Stromal cell of bone marrow (primary cell): ENCODE measurements at places on chromosomes 2 and 18.

DNA sequence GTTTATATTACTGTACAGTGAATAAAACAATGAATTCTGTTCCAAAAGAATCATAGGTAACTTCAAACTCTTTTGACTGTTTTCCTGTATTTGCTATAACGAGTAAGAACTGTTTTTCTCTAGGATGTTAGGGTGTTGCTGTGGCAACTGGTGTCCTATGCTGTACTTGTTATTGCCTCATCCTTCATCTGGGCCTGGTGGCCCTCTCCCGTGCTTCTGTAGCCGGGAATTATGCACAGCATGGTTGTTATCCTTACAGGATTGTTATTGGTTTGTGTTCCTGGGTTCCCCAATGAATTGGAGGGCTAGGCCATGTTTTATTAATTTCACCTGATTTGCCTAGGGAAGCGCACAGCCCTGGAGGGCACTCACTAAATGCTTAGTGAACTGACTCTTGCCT, 279.2 kb downstream of the PTPRM start:
- DNase-seq, result no peak

DNA sequence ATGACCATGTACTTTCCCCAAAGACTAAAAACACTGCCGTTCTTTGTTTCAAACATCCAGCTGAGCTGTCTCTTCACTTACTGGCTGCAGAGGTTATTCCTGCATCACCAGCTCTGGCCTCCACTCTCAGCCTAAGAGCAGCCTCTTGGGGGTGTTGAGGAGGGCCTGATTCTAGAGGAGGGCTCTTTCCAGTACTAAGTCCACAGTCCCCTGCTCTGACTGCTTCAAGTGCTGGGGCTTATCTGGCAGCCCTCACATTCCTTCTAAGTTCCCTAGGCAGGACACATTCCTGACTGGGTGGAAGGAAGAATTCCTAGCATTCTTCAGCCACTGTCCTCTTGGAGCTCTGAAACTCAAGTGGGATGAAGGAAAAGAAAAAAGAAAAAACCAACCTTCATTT, 32.9 kb upstream of the EHBP1 start:
- no peak for DNase-seq

DNA sequence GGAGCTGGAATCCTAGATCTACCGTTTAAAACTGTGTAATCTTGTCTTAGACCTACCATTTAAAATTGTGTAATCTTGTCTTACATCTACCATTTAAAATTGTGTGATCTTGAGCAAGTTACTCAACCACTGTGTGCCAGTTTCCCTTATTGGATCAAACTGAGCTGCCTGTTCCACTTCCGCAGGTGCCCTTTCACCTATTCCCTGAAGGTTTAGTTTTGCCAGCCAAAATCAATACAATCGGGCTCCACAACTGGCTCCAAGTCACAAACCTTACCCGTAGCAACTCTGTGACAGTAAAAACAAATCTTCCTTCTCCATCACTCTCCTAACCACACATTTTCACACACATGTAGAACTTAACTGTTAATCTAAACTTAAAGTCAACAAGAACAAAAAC, 20.1 kb downstream of the DOCK10 start:
- DNase-seq, result no peak

DNA sequence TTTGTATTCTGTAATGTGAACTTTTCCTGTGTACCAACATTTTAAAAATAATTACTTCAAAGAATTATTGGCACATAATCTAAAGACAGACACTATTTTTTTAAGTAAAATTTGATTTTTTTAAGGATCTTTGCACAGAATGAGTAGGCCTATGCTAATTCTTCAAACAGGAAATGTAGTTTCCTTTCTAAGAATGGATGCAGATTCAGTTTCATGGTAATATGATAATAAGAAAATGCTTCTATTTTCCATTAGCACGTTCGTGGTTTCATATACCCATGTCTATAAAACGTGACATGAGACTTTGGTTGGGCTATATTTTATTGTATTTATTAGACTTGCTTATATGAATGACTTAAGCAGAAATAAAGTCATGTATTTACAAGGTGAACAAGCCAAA, 191.8 kb upstream of the RBBP8 start:
- no peak for DNase-seq

- no peak for DNase-seq
These were observed 78.9 kb upstream of the B3GNT2 start for GRCh38 chr2:62116983-62117382.

DNA sequence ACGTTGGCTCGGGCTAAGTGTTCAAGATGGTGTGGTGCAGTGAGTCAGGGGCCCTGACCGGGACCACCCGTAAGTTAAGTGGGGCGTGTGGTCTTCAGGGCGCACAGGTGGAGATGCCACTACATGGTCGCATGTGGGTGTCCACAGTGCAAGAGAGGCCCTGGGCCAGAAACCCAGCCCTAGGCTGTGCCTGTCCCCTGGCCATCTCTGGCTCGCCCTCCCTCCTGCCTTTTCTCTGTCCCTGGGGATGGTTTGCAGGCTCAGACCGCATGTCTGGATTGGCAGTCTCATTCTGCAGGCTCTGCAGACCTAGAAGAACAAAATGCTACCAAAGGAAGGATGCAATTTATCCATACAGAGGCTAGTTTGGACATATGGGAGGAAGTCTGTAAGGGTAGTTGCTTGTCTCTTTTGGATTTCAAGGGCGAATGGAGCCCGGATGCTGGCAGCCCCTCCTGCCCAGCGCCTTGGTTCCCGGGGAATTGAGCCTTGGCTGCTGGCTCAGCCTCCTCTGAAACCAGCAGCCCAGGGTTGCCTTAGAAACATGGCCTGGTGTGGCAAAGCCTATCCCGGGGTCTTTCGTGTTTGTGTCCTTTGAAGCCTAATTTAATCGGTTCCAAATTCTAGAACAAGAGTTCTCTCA, 417.5 kb upstream of the HS6ST1 start:
- DNase-seq, result no peak

GRCh38 chr2:212644195-212644837, 105.7 kb upstream of the ERBB4 start:
- DNase-seq, result no peak
